Fibroblast of the aortic adventitia (primary cell): ENCODE measurements at places on chromosomes 12 and 14. TPM values are rescaled to one million over a fixed set of nuclear protein-coding genes. Genes with fewer than 3 reads are reported as not detected.

The SLC41A2 gene
- 26.0 and 32.3 TPM in 2 replicates for total RNA-seq

The LRFN5 gene
- 12.1 and 12.8 TPM in 2 replicates for total RNA-seq

The CCDC175 gene
- total RNA-seq = not detected in 2 replicates

The PPP1R13B gene
- 1.2 and 4.2 TPM in 2 replicates for total RNA-seq

The PMCH gene
- 0.27 TPM in 1 of 2 replicates, not detected in the other for total RNA-seq

The RERGL gene
- total RNA-seq = not detected in 2 replicates

The HCAR3 gene
- total RNA-seq = 0.41 TPM in 1 of 2 replicates, not detected in the other

The TSFM gene
- total RNA-seq = 16.2 and 19.9 TPM in 2 replicates

The DHRS2 gene
- total RNA-seq = 1.1 TPM in 1 of 2 replicates, not detected in the other

The CBLN3 gene
- 5.9 and 6.2 TPM in 2 replicates for total RNA-seq

The CD27 gene
- total RNA-seq = 0.18 TPM in 1 of 2 replicates, not detected in the other

The MYL6B gene
- total RNA-seq = 74.2 and 125 TPM in 2 replicates

The TBX3 gene
- 5.7 and 12.8 TPM in 2 replicates for total RNA-seq

The SMIM41 gene
- 0.27 and 0.98 TPM in 2 replicates for total RNA-seq

The CLEC2D gene
- total RNA-seq = 4.6 and 16.7 TPM in 2 replicates

The TAS2R42 gene
- not detected in 2 replicates for total RNA-seq

The GRIP1 gene
- total RNA-seq = 0.90 and 4.4 TPM in 2 replicates

The C14orf39 gene
- 0.18 and 0.41 TPM in 2 replicates for total RNA-seq

The CDK17 gene
- 33.4 and 49.1 TPM in 2 replicates for total RNA-seq

The FIGNL2 gene
- total RNA-seq = 0.18 TPM in 1 of 2 replicates, not detected in the other

The WNT5B gene
- total RNA-seq = 3.1 and 16.6 TPM in 2 replicates

The ATP5F1B gene
- total RNA-seq = 318 and 385 TPM in 2 replicates

The TEX52 gene
- not detected in 2 replicates for total RNA-seq

The CFAP251 gene
- 2.3 and 8.8 TPM in 2 replicates for total RNA-seq

The TOMM20L gene
- total RNA-seq = not detected in 2 replicates

The NPFF gene
- total RNA-seq = not detected in 2 replicates

The FAM222A gene
- 0.25 and 0.54 TPM in 2 replicates for total RNA-seq

The TGM1 gene
- total RNA-seq = 0.36 and 6.1 TPM in 2 replicates

The HSPB8 gene
- 7.7 and 23.1 TPM in 2 replicates for total RNA-seq

The NANOG gene
- total RNA-seq = under 0.01 and 0.16 TPM in 2 replicates

The SRRM4 gene
- not detected in 2 replicates for total RNA-seq

The SLC17A8 gene
- total RNA-seq = not detected in 2 replicates
